AG09319 (cell line): ENCODE measurements at places on chromosomes 12 and 14.

DNA sequence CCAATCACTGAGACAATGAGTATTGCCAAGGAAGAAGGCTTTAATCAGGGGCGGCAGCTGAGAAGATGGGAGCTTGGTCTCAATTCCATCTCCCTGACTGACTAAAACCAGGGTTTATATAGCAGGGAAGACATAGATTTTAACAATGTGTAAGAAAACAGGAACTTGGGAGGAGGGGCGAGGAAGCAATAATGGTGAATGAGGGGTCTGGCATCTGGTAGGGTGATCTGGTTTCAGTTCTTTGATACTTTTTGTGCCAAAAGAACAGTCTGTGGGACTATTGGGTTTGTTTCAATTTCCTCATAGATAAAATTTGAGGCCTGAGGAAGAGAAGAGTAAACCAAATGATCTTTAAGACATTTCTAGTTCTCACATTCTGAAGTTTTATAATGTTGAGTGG lies 49.2 kb downstream of the FUT8 start:
- no peak for DNase-seq

DNA sequence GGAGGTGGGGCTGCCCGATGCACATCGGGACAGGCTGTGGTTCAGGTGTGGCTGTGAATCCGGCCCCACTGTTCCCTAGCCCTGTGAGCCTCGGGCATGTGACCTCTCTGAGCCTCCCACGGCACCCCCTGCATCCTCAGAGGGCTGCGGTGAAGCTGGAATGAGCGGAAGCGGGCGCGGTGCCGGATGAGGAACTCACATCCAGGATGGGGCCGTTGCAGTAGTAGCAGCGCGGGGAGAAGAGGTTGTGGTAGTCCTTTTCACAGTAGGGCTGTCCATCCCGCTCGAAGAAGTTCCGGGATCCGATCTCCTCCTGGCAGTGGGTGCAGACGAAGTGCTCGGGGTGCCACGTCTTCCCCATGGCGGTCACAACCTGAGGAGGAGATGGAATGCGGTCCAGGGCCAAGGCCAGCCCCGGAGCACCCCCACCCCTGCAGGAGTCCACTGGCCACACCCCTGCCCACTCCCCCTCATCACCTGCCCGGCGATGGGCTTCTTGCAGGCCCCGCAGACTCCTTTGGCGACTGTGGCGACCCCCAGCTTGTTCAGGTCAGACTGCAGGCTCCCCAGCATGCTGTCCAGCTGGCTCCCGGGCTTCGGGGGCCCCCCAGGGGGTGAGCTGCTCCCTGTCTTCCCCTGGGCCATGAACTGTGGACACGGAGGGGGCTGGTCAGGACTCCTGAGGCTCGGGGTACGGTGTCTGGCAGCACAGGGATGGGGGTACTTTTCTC lies 13.9 kb upstream of the RPLP0 start:
- no peak for DNase-seq

DNA sequence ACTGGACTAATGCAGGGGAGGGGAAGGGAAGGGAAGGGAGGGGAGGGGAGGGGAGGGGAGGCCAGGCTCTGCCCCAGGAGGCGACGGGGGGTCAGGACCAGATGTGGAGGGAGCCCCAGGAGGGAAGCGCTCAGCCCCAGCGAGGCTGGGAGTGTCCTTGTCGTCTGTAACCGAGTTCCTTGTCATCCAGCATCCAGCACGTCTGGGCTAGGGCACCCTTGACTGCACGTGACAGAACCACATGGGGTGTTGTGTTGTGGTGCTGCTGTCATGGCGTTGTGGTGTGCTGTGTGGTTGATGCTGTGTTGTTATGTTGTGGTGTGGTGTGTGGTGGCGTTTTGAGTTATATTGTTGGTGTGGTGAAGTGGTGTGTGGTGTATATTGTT lies 28.4 kb upstream of the SFSWAP start:
- no peak for DNase-seq

GRCh38 chr12:108468196-108468968 lies 46.7 kb upstream of the FICD start:
- DNase-seq, result no peak

DNA sequence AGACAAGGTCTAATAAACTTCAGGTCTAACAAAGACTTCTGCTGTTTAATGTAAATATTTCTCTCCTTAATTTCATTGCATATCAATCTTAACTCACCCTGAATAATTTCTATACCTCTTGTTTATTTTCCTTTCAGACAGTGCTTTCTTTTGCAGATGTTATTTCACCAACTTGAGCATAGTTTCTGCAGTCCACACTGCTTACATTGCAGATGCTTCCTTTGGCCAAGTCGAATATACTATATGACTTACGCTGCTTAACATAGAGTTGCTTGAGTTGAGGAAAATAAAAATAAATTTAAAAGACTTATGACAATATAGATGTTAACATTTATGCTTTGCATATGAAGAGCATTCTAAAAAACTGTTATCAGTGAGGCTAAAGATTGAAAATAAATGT lies 217.7 kb downstream of the PTPRO start:
- DNase-seq, result no peak

GRCh38 chr12:63917477-63917862 lies 73.0 kb downstream of the SRGAP1 start:
- no peak for DNase-seq

GRCh38 chr14:72457641-72458040 lies 436.3 kb downstream of the DPF3 start:
- DNase-seq, result no peak

GRCh38 chr14:102201776-102202175 lies 62.1 kb downstream of the WDR20 start:
- no peak for DNase-seq

DNA sequence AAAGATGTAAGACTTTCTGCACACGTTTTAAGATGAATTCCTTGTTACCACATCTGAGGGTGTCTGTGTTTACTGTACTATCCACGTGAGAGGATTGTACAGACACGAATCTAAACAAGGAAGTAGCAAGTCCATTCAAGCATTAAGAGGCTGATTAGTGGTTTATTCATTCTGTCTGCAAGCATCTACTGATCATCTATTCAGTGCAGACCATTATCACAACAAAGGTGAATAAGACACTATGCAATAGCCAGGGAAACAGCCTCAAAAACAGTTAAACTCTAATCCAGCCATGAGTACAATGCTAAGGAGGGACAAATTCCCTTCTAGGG lies 111.6 kb upstream of the PZP start:
- no peak for DNase-seq

- no peak for DNase-seq
These were observed 586 bp downstream of the TTC6 start for GRCh38 chr14:37595809-37596621.

DNA sequence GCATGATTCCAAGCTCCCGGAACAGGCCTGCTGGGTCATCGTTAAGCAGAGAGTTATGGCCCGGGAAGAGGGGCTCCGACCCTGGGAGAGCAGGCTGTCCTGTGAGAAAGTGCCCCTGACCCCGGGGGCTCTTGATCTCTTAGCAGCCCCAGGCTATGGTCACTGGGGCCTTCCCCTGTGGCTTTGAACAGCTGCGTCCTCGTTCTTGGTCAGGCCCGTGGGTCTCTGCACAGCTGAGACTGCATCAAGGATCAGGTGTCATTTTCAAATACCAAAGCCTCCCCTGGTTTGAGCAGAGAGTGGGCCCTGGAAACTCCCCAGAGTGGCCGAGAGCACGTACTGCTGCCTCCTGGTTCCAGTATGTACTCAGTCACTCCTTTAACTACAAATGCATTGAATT lies 114.8 kb downstream of the ESRRB start:
- no peak for DNase-seq

GRCh38 chr14:74596741-74597450 lies 15.1 kb downstream of the LTBP2 start:
- no peak for DNase-seq

DNA sequence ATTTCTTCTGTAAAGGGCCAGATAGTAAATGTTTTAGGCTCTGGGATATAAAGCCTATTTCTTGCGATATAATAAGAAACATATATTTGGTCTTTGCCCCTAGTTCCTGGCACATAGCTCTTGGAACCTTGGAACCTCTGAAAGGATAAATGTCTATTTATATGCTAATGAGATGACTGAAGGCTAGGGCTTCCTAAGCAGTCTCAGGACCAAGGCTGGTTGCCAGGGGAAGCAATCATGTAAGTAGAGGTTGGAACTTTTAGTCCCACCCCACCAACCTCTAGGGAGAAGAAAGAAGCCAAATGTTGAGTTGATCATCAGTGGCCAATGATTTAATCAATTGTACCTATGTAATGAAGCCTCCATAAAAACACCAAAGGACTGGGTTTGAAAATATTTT lies 26.6 kb upstream of the NFYB start:
- DNase-seq, result no peak
